ENCODE measurements at places on chromosomes 1 and 21.

- DNase-seq, result no peak
Measured at GRCh38 chr1:11053758-11054137, 6.1 kb downstream of the SRM start.

DNA sequence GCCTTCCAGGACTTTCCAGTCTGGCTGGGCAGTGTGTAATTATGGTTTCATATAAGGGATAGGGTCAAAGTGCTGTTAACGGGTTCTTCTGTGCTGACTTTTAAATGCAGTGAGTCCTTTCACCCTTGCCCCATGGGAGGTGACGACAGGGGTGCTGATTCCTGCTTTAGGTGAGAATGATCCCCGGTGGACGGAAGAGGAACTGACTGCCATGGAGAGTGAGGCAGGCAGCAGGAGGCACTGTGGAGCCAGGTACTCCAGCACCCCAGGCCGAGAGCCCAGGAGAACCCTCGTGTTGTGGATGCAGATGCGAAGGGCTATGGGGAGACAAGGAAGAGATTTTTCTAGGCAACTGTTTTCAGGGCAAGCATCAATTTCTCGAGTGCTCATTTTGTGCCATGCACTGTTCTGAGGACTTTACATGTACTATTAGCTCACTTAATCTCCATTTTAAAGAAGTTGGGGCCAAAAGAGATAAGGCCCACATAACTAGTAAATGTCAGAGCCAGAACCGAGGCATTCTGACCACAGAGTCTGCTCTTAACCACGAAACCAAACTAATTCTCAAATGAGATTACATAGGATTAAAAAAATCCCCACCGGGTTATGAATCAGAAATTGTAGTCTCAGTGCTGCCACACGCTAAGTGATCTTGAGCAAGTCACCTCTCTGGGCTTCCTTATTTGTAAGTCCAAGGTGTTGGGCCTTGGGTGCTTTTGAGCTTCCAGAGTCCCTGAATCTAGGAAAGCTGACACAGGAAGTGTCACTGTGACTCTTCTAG, 28.2 kb downstream of the STPG1 start:
- no peak for DNase-seq

DNA sequence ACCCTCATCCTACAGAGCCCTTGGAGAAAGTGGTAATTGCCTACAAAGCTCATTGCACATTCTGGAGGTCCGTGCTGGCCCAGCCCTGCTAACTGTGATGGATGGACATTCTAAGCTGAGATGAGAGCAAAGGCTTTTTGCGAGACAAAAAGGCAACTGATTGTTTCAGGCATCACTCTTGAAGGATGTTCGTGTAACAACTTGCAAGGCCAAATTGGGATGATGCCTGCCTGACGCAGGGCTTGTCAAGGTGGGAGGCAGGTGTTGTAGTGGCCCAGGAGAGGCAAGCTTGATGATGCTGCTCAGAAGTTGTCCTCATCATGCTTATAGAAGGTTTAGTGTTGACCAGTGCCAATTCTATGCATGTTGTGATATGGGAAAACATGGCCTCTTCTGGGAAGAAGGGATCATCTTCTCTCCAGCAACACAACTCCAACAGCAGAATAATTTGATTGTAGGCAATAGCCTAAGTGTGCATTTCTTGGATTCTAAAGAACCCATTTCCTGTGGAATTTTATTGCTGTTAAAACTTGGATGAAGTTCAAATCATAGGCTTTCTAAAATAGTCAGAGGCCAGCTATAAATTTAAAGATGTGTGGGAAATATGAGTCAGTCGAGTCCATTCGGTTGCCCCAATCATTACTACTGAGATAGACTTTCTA, 102.5 kb upstream of the COA6 start:
- no peak for DNase-seq

GRCh38 chr1:119159966-119160365, 19.5 kb upstream of the WARS2 start:
- no peak for DNase-seq

- peak; percentile 35 for DNase-seq
Measured at GRCh38 chr1:23664837-23665795, 26.5 kb upstream of the RPL11 start.

- DNase-seq, result no peak
Measured at GRCh38 chr1:67890857-67891256, 57.6 kb upstream of the GNG12 start.

DNA sequence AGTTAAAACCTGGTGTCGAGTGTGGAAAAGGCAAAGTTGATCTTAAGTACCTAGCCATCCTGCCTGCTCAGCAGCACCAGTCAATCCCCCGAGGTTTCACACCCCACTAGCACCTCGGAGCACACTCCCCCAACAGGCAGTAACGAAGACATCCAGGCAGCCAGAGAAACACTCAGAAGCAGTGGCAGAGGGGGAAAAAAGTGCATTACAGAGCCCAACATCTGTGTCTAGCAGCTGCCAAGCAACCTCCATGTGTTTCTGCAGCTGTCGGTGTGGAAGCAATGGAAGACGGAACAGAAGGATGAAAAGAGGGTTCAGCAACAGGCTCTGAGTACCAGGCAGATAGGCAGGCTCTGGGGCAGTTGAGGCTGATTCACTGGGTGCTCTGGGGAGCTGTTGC, 73.4 kb upstream of the PROX1 start:
- DNase-seq, result no peak

DNA sequence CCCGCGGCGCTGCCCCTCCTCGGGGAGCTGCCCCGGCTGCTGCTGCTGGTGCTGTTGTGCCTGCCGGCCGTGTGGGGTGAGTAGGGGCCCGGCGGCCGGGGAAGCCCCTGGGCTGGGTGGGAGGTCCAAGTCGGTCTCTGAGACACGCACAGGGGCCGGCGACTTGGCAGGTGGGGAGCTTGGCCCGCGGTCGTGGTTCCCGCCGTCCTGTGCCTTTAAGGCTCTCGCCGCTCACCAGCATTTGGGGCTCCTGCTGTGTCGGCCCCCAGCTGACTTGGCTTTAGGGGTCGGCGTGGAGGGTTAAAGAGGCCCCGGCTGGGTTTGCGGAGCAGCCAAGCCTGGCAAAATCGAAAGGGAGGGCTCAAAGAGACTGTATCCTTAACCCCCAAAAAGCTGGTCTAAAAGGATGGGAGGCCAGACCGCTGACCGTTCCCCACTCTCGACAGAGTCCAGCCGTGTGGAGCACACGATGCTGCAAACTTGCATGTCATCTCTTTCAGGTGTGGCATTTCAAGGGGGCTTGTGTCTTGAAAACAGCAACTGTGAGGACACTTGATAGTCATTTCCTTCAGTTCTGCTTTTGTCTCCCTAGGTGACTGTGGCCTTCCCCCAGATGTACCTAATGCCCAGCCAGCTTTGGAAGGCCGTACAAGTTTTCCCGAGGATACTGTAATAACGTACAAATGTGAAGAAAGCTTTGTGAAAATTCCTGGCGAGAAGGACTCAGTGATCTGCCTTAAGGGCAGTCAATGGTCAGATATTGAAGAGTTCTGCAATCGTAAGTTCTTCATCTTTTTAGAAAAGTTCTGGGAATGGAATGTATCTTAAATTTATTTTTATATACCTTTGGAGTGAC, 540 bp downstream of the CD55 start:
- DNase-seq, result peak; percentile 46

DNA sequence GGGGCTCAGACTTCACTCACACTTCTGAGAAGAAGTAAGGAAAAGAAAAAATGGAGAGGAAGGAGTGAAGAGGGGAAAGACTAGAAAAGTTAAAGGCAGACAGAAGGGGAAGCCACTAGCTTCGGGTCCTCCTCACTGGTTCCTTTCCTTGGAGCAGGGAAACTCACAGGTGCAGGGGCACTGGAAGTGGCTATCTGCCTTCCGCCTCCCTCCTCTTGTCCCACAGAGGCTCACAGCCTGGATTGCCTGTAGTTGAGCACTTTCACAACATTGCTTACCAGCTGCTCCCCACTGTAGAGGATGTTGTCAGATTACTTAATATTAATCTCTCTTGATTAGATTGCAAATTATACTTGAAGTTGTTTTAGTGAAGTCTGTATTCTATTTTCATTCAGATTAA, 21.6 kb upstream of the ABCA4 start:
- no peak for DNase-seq

DNA sequence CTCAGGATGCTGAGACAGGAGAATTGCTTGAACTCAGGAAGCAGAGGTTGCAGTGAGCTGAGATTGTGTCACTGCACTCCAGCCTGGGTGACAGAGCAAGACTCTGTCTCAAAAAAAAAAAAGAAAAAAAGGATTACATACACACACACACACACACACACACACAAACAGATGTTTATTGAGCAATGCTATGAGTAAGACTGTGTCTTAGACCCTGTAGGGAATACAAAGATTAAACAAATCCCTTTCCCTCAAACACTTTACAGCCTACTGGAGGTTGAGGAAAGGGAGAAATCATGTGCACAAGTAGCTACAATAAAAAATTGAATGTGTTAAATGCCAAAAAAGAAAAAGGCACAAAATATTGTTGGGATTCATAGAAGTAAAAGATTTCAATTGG, 58.1 kb downstream of the RPAP2 start:
- no peak for DNase-seq

DNA sequence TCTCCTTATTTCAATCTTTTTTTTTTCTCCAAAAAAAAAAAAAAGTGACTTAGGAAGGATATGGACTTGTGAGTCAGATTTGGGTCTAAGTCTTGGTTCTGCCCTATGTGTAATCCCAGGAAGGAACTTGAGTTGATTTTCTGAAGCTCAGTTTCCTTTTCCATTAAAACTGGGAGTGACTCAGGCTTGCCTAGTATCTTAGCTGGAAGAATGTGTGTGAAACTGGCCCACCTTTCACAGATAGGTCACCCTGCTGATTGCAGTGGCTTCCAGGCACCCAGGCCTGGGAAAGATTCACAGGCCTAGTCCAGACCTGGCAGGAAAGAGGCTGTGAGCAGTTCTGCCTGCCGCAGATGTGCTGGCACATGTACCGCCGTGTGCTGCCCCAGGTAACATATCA, 218.3 kb upstream of the HOOK1 start:
- no peak for DNase-seq

- no peak for DNase-seq
Measured at GRCh38 chr1:37148663-37149062, 114.3 kb upstream of the GRIK3 start.

DNA sequence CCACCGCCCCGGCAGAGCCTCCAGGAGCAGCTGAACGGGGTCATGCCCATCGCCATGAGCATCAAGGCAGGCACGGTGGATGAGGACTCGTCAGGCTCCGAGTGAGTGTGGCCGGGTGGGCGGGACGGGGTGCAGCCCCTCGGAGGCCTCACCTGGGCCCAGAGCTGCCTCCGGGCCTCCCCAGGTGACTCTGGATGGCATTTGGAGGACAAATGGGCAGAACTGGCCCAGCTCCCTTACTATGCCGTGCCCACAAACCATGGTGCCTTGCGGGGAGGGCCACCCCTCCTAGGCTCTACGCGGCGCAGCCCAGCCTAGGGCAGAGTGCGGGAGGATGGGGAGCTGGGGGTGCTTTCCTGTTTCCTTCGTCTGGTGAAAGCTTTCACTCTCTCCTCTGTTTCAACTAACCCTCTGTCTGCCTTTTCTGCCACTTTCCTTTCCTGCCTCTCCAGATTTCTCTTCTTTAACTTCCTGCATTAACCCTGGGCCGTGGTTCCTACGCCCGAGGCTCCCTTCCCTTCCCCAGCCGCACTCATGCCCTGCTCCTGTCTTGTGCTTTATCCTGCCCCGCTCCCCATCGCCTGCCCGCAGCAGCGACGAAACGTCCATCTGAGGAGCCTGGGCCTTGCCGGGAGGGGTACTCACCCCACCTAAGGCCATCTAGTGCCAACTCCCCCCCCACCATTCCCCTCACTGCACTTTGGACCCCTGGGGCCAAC, 9.2 kb downstream of the PSRC1 start:
- DNase-seq, result no peak

GRCh38 chr1:175152006-175152652, 40.4 kb downstream of the KIAA0040 start:
- peak; percentile 32 for DNase-seq

Measured in left kidney (tissue), 8 donors.